ENCODE measurements at places on chromosomes 4 and X.
A peak's percentile ranks its signal among the peaks of the same experiment; 100 is the strongest.

DNA sequence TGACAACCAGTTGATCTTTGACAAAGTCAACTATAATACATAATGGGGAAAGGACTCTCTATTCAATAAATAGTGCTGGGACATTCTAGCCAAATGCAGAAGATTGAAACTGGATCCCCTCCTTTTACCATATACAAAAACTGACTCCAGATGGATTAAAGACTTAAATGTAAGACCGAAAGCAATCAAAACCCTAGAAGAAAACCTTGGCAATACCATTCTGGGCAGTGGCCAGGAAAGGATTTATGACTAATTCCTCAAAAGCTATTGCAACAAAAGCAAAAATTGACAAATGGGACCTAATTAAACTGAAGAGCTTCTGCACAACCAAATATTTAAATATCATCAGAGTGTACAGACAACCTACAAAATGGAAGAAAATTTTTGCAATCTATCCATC is 185.1 kb downstream of the NPNT start:
- DNase-seq, result no peak

DNA sequence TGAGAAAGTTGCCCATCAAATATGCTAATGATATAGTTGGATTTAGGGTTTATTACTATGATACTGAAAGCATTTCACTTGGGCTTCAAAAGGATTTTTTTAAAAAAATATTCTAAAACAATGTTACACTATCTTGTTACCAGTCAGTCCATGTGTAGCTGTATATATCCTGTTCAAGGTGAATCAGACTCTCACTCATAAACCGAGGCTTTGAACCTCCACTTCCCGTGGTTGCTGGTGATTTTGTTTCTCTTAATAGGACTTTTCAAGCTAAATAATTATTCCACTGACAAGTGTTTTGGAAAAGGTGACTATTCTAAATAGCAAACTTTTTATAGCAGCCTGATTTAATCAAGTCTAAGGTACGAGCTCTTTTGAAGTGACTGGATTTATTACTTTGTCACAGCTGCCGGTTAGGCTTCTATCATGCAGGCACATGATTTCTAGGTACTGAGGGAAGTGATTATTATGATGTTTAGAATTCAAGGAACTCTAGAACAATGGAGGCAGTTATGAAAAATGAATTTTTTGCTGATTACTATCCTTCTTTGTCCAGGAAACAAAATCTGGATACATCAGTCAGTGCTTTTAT is 287.7 kb downstream of the KCTD8 start:
- DNase-seq, result no peak

GRCh38 chrX:143633461-143634308 is 2.2 kb downstream of the SLITRK4 start:
- DNase-seq, result no peak

GRCh38 chrX:13064599-13065143 is 20.3 kb upstream of the FAM9C start:
- no peak for DNase-seq

DNA sequence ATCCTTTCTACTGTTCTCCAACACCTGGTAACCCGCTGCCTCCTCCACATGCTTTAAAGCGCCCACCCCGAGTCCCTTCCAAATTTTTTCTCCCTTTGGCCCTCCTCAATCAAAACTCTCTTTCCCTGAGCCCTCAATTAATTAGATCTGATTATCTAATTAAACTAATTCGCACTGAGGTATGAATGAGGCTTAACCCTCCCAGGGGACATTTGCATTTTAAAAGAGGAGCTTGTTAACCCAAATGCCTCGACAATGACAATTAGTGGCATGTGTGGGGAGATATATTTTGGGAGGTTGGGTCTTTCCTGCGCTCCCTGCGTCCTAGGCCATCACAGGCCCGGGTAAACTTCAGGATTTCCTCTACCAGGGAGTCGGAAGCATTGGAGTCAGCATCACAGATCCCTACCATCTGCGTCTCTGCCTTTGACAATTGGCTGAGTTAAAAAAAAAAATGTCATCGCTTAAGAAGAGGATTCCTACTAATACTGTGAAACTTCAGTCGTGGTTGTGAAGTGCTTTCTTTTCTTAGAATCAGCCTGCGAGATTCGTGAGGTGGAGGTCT is 50.6 kb downstream of the TENM3 start:
- no peak for DNase-seq

- no peak for DNase-seq
Measured at GRCh38 chr4:168028970-168029597, 63.3 kb upstream of the ANXA10 start.

- DNase-seq, result no peak
Measured at GRCh38 chr4:14386196-14386595, 616.1 kb upstream of the CPEB2 start.

DNA sequence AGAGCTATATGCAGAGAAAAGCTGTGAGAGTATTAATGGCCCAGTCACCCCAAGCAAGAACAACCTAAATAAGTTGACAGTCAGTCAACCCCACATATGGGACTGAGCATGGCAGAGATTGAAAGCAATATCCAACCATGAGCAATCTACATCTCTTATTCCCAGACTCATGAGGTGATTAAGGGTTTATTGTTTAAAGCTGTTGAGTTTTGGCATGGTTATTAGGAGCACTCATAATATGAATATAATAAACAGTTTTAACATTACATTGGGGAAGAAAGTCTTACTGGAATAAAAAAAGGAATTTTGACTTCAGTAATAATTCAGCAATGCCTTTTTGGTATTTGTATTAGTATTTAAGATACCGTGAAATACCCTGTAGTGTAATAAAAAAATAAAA is 1627.4 kb downstream of the STIM2 start:
- no peak for DNase-seq

DNA sequence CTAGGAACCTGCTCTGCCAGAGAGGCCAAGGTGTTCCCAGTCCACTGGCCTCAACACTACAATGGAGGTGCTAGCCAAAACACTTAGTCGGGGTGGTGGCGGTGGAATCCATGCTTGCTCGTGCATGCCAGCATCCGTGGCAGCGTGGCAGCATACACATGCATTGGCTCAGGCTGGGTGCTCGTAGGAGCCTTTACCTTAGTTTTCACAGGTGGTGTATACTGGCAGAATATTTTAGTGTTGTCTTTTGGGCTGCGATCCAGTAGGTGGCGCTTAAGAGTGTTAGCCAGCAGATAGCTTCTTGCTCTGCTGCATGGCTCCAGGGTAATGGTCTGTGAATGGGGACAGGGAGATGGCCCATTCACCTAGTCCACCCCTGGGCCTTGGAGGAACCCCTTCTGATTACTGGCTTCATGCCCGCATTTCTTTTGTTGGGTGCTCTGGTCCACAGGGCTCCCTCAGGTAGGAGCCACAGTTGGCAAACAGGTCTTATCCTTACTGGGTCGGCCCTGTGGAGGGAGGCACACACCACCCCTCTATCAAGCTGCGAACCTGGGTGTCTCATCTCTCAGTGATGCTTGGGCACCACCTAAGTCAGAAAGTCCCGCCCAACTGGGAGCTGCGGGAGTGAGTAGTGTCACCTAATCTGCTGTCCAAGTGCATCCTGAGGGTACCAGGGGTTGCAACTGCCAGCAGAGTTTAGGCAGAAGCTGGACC is 40.0 kb downstream of the RIPPLY1 start:
- no peak for DNase-seq

- no peak for DNase-seq
Measured at GRCh38 chr4:26227601-26228229, 93.1 kb upstream of the RBPJ start.

DNA sequence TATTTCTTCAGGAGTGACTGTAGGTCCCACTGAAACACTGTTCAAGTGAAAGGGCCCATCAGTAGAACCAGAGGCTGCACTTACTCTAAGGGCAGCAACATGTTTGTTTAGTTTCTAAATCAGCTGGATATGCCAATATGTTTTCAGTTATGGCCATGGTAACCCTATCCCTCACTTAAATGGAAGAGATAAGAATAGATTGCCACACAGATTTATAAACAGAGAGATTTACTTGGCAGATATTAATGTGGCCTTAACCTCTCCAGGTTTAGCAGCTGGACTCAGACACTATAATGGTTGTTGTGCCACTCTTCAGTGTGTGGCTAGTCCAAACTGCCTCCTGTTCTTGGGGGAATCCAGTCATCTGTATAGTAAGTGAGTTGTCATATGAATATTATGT is 354.1 kb downstream of the TEX13C start:
- DNase-seq, result no peak

GRCh38 chrX:17082831-17083230 is 136.4 kb downstream of the REPS2 start:
- no peak for DNase-seq

GRCh38 chr4:107349732-107350131 is 313.6 kb upstream of the DKK2 start:
- no peak for DNase-seq

DNA sequence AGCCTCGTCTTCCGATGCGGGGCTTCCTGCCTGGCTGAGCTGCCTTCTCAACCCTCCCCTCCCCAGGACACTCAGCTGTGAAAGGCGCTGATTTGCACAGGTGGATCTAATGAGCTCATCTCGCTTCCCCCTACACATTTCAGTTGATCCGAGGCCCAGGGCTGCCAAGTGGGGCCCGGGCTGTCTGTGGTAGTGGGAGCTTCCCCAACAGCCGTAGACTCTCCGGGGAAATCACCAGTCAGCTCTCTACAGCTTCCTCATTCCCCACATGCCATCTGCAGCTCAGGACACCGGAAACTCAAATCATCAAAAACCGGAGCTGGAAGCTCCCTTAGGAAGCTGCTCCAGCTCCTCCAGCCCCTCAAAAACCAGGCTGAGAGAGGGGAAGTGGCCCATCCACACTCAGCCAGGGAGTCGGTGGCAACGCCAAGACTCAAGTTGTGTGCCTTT is 56.2 kb downstream of the SMIM20 start:
- DNase-seq, result peak; percentile 43

GRCh38 chr4:95263391-95263790 is 285.4 kb downstream of the UNC5C start:
- no peak for DNase-seq

GRCh38 chr4:114093221-114093715 is 113.8 kb upstream of the ARSJ start:
- DNase-seq, result no peak

- DNase-seq, result no peak
Measured at GRCh38 chrX:24169211-24169610, 19.7 kb downstream of the ZFX start.

DNA sequence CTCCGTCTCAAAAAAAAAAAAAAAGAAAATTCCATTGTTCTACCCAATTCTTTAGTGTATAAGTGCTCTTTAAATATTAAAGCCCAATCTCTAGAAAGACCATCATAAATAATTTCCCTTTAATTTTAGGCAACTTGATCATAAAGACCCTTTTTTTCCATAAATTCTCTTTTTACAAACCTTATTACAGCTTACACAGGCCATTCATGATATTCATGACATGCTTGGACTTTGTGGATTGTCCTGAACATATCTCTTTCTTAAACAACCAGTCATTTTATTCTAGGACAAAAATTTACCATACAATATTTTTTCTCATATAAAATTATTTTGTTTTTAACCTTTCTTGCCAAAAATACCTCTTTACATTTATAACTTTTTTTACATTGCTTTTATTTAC is 30.5 kb downstream of the TLR8 start:
- DNase-seq, result no peak

DNA sequence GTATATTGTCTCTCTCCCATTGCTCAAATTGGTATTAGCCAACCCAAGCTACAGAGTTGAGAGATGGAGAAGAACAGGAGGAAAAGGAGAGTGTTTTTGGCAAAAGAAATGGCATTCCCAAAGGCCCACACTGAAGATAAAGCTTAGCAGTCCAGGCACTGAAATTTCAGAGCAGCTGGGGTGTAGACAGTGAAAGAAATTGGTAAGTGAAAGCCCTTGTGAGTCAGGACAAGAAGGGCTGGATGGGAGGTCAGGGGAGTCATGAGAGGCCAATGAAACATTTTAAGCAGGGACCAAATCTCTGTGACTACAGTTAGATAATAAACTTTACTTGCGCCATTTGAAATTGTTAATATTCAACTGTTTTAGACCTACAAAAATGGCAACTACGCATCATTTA is 177.7 kb downstream of the ADAMTS3 start:
- DNase-seq, result no peak

DNA sequence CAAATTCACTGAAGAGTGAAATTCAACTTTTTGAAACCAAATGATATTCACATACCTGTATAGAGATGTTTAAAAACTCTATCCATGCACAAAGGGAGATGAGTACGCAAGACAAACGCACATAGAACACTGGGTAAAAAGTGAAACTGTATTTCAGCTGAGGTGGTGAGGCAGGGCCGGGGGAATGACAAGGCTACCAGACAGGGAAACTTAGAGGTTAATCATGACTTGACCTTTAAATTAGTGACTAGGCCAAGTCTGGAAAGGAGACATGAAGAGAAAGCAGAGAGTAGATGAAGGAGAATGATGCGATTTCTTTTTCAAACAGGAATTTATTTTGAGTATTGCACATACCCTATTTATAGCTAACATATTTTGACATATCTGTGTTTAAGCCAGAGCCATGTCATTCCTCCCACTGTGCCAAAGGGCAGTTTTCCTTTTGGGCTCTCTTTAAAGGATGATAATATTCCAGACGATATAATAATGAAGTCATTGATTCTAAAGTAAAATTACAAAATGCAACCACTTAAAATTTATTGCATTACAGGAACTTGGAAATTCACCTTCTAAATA is 49.4 kb downstream of the ARHGEF6 start:
- DNase-seq, result no peak

DNA sequence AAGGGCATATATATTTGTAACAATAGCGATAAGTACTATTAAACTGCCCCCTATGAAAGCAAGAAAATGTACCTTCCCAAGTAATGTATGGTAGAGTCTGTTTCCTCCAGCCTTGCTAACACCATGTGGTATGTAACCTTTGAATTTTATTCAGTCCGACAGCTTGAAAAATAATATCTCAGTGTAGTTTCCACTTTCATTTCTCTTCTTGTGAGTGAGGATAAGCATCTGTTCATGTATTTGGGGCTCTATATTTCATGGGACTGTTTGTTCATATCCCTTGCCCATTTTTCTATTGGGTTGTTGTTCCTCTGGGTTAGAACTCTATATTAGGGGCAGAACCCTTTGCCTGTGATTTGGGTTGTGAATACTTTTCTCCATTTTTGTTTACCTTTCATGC is 58.3 kb downstream of the USP38 start:
- DNase-seq, result no peak

- no peak for DNase-seq
Measured at GRCh38 chr4:25484243-25484721, 107.2 kb downstream of the ANAPC4 start.

- DNase-seq, result no peak
Measured at GRCh38 chrX:13520351-13520750, 49.0 kb upstream of the EGFL6 start.

DNA sequence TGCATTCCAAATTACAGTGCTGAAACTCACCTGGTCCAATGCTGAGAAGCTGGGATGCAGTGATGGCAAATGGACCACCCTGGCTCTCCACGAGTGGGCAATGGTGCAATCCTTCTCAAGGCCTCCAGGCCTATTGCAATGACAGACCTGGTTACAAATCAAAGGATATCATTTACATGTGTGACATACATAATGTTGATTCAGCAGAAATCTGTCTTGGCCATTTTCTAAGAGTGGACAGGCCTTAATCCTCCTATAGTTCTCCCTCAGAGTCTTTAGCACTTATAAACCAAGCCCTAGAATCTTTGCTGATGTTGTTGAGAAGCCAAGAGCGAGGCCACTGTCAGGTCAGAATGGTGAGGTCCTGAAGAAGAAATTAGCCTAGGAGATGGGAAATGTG is 17.1 kb downstream of the LRAT start:
- DNase-seq, result no peak

- no peak for DNase-seq
Measured at GRCh38 chr4:123068081-123068480, 145.7 kb upstream of the NUDT6 start.

GRCh38 chr4:53908661-53909078 is 155.7 kb downstream of the CHIC2 start:
- peak; percentile 82 for DNase-seq

Measured in hippocampal formation (tissue), 2 donors.